ENCODE measurements at places on chromosomes 2 and 18. TPM values are rescaled to one million over a fixed set of nuclear protein-coding genes. Genes with fewer than 3 reads are reported as not detected.

DNA sequence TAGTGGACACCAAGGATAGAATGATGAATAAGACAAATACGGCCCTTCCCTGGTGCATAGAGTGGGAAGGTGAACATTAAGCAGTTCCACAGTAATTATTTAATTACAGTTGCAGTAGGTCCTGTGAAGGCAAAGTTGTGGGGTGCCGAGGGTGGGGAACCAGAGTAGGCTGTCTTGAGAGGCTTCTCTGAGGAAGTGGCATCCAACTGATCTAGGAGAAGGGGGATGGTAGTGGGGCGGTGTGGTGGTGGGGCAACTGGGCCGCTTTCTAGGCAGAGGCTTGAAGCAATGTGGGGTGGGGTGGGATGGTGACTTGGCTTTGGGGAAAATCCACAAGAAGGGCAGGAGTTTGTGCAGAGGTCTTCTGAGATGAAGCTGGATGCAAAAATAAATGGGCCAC lies 11.7 kb downstream of the ACSL3 start:
- no peak for DNase-seq
- H3K4me1 ChIP-seq: peaks cover 3% of the 10 kb centered on the region
- no peak overlapping the region for H3K4me3 ChIP-seq

- no peaks in the 10 kb centered on the region for H3K27me3 ChIP-seq
- no peak overlapping the region for H3K4me3 ChIP-seq
- peaks cover 13% of the 10 kb centered on the region for H3K4me1 ChIP-seq
- no peak for DNase-seq
- no peaks in the 10 kb centered on the region for H3K36me3 ChIP-seq
Measured at GRCh38 chr2:189115126-189115525, 64.4 kb downstream of the COL5A2 start.

- H3K27me3 ChIP-seq: no peaks in the 10 kb centered on the region
- H3K36me3 ChIP-seq: no peaks in the 10 kb centered on the region
- H3K27ac ChIP-seq: no peak overlapping the region
- no peaks in the 10 kb centered on the region for H3K4me1 ChIP-seq
- no peak overlapping the region for H3K4me3 ChIP-seq
Measured at GRCh38 chr2:219109471-219109870, 48.8 kb upstream of the IHH start.

GRCh38 chr2:105166688-105167087 lies 74.9 kb upstream of the GPR45 start:
- H3K36me3 ChIP-seq: no peaks in the 10 kb centered on the region
- no peak overlapping the region for H3K4me3 ChIP-seq
- H3K27ac ChIP-seq: no peak overlapping the region
- no peaks in the 10 kb centered on the region for H3K4me1 ChIP-seq
- H3K27me3 ChIP-seq: no peaks in the 10 kb centered on the region

The CCDC178 gene
- total RNA-seq: not detected

Measured in esophagus squamous epithelium (tissue), 5 donors.